ENCODE measurements at places on chromosomes 2 and 18.

DNA sequence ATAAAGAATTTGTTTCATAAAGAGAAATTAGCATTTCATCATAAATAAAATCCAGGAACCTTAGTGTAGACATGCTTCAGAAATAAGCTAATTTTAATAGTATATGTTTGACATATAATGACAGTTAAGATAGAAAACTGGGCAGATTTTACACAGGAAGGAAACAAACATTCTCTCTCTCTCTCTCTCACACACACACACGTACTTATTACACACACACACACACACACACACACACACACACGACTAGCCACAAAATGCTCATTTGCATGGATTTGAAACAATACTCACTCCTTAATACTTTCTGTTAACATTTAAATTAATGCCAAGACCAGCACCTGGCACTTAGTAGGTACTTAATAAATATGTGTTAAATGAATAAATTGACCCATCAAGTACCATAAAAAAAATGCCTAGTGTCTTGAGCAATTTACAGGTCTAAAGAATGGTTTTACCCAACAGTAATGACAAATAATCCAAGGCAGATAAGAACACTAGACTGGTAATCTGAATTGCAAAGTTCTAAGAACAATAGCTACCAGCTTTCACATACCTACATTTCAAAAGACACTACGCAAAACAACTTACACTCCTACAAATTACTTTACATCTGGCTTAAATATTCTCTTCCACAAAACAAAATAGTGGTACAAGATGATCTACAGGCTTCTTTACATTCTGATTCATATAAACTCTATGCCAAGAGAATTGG lies 2.9 kb upstream of the GALNT3 start:
- DNase-seq: no peak

GRCh38 chr2:33130054-33130447 lies 183.3 kb downstream of the LTBP1 start:
- no peak for DNase-seq

DNA sequence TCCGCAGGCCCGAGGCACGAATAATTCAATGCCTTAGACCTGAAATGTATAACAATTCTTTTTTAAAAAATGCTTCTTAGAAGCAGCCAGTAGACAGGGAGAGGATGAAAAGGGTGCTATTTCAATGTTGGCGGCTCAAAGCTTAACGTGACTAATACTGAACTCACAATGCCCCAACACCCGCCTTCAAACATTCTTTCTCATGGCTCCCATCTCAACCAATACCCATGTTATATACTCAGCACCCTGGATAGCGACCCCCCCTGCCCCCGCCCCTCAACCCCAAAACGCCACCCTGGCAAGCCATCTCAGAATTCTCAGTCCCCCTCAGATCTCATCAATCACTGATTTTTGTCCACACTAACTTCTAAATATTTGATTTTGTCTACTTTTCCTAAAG lies 4.4 kb downstream of the FBXO41 start:
- DNase-seq: no peak

DNA sequence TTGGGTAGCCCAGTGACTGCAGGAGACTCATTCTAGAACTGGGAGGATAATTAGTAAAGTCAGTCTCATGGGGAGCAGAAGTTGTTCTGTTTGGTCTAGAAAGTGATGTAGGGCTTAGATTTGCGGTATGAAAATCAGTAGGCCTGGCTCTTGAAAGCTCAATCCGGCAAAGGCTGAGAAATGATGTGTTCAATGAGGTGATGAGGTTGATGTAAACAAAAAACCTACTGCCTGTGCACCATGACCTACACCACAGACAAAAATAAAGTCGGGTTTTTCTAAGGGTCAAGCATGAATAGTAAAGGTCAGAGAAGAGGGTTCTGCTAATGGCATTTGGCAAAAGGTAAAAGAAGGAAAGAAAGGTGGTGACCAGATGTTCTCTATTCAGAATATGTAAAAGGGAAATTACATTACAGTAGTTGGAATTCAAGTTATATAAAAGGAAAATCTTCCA lies 80.8 kb upstream of the COL5A2 start:
- no peak for DNase-seq

GRCh38 chr2:10019602-10020400 lies 23.5 kb upstream of the KLF11 start:
- no peak for DNase-seq

- DNase-seq: no peak
Measured at GRCh38 chr18:46756025-46756558, 761 bp downstream of the ST8SIA5 start.

DNA sequence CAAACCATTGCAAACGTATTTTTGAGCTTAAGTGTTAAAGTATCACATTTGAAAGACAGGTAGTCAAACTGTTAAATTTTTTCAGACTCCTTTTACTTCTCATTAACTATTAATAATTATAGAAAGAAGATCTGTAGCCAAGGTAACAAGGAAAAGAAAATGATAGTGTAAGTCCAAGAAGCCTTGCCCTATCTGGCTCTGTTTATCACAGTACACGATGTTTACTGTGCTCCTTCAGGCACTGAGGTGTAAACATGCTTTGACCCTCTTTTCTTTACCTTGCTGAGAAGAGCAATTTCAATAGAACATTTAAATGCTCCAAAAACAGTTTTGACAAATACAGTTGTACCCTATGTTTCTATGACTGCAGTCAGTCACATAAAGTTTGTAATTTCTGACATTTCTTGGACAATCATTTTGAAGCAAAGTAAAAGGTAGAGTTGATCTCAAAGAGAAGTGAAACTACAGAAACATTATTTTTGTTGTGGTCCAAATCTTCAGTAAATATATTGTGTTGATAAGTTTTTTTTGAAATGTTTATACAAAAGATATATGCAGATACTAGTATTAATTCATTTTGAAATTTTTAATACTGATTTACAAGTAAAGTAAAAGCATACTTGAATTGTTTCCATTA lies 152.6 kb upstream of the KYNU start:
- DNase-seq: no peak

DNA sequence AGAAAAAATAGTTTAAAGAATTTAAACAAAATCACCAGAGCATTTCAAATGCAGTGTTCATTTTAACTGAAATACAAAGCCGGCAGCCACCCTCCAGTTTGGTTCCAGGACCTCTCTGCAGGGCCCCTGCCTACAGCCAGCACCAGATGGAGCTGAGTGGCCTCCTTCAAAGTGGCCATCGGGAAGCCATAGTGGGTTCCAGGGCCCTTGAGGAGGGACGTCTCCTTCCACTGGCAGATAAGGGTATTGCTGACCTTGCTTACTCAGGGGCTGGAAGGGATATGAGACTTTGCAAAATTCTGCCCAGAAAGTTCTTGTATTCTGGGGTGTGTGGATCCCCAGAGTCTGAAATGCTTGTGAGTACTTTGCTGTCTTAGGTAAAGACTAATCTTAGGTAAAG lies 205.2 kb upstream of the APCDD1 start:
- no peak for DNase-seq

DNA sequence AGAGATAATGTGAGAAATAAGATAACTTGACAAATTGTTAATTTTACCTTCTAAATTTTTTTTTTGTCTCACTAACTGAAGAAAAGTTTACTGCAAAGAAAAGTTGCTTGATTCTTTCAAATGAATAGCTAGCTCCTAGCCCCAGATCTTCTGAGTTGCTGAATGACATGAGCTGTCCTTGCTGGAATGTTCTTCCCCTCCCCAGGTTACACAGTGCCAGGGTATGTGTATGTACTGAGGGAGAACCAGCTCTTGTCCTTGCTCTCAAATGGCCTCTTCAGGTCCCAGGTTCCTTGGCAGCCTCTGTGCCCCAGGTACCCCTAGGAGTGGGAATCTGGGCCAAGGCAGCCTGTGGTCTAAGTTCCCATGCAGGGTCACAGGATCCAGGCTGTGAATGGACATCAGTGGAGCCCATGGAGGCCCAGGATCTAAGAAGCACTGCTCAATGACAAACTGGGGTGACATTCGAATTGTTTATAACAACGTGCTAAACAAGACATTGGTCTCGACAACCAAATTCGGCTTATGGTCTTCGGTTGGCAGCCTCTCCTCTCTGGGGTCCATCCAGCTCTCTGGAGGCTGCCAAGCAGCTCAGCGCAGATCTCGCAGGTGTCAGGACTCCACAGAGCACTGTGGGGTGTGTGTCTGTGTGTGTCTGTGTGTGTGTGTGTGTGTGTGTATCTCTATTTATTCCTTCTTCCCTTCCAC lies 17.1 kb upstream of the INO80C start:
- DNase-seq: no peak

- DNase-seq: peak; percentile 88
Measured at GRCh38 chr18:47175898-47176575, at the start of gene IER3IP1. Gene IER3IP1 (minus strand): TSS chr18:47176364. CDS start chr18:47176277, 87 bp downstream.

GRCh38 chr2:31247711-31248110 lies 13.8 kb downstream of the EHD3 start:
- no peak for DNase-seq

GRCh38 chr2:186256540-186256939 lies 229.5 kb upstream of the ZC3H15 start:
- DNase-seq: peak; percentile 65

DNA sequence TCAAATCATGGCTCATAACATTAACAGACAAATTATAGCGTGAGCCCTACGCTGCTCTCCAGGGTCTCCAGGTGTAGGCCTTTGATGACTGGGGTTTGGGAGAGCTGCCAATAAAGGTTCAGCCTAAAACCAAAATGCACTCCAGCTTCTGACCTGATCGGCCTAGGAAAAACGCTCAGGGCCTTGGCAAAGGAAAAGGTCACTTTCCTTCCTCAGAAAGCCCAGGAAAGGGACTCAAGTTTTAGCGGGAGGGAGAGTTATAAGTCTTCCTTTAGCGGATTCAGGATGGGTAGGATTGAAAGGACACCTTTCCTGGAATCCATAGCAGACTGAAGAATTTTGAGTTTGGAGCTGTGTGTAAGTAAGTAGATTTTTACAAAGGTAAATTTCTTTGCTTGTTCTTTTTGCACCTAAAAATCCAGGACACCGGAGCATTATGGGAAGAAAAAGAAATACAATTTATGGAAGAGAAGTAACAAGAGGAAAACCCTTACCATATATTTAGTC lies 8.8 kb downstream of the EVX2 start:
- no peak for DNase-seq

DNA sequence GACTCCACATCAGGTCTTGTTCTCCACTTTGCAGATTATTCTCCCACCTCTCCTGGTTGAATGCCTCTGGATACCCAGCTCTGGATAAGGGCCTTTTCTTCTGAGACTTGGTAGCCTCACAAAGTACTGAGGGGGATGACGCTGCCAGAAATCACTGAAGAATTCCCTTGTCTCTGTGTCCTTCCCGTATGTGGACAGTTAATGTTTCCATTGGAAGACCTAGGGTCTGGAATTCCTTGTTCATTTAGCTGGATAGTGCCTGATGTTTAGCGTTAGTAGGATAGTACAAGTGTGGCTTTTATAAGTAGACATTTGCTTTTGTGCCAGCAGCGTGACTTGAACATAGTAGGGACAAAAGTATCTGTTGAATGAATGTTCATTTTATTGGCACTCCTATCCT lies 76.9 kb downstream of the CLHC1 start:
- no peak for DNase-seq

DNA sequence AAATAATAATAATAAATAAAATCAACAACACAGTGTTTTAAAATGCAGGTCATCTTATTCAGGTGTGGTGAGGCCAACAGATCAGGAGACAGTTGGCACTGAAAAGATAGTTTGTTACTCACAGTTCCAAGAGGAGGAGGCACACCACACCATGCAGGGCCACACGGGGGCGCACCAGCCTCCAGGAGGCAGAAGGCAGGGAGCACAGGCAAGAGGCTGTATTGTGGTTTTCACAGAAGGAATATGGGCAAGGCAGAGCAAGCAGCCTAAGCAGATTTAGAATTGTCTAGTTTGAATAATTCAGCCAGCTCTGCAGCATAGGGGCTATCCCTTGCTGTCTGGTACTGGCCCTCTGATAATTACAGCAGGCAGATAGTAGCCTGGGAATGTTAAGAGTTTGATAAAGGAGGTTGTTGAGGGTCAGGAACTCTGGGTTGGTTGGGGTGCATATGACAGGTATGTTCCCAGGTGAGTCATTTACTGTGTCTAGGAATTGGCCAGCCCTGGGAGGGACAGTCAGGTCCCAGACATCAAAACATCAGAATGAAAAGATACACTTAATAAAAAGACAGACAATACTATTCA lies 31.3 kb downstream of the KIAA2012 start:
- peak; percentile 29 for DNase-seq

GRCh38 chr2:226184940-226185615 lies 614.5 kb downstream of the IRS1 start:
- no peak for DNase-seq

DNA sequence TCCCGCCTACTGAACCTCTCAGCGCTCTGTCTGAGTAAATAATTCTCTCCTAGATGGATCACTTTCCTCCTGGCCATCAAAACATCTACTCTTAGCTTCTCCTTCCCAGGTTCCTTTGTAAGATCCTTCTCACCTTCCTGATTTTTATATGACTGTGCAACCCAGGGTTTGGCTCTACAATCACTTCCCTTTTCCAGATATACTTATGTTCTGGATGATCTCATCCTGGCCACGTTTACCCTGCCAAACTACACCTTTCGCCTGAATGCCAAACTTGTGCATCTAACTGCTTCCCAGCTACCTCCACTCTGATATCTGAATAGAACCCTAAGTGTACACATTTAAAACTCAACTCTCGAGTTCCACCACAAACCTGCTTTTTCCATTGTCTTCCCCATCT lies 290.5 kb upstream of the REV1 start:
- DNase-seq: no peak

- DNase-seq: no peak
Measured at GRCh38 chr2:72719416-72719815, 106.4 kb downstream of the EXOC6B start.

DNA sequence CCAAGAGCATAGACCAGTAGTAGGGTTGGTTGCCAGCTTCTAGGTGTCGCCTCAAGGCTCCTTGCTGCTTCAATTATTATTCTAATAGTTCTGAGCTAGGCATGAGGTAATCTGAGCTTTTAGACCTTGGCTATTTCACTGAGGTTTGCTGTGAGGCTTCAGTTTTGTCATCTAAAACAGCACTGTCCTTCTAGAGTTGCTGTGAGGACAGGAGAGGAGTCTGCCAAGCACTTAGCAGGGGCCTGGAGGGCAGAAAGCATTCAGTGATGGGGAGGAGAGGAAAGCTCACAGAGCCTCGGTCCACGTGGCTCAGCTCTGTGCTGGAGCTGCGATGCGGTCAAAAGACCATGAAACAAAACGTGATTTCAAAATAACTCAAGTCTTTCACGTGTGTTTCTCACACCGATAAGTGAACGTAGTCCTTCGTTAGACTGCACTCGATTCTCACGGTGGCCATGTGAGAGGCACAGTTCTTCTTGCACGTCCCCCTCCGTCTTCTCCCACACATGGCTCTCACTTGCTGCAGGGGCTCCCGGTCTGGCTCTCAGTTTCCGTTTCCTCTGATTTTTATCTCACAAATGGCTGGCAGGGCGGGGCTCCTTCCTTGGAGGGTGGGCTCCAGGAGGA lies 113.7 kb downstream of the B3GNT2 start:
- peak; percentile 78 for DNase-seq

- no peak for DNase-seq
Measured at GRCh38 chr2:149449017-149449416, 118.6 kb downstream of the LYPD6 start.

GRCh38 chr2:64825831-64826491 lies 163.2 kb upstream of the SLC1A4 start:
- no peak for DNase-seq

All from SK-N-DZ (cell line).